Mammary microvascular endothelial cell (primary cell): ENCODE measurements at places on chromosomes 3 and 15. TPM values are rescaled to one million over a fixed set of nuclear protein-coding genes. Genes with fewer than 3 reads are reported as not detected.

The ECE2 gene
- total RNA-seq: not detected in 2 replicates

The FGF7 gene
- total RNA-seq: under 0.01 TPM in 1 of 2 replicates, not detected in the other

The GP9 gene
- total RNA-seq: 0.53 TPM in 1 of 2 replicates, not detected in the other

The ADIPOQ gene
- total RNA-seq: not detected in 2 replicates

The INKA1 gene
- total RNA-seq: 12.7 and 17.6 TPM in 2 replicates

The LOXL1 gene
- 1.4 and 2.5 TPM in 2 replicates for total RNA-seq

The MRAS gene
- 3.5 and 4.7 TPM in 2 replicates for total RNA-seq

The CCDC50 gene
- 150 and 164 TPM in 2 replicates for total RNA-seq

The FSD2 gene
- total RNA-seq: not detected in 2 replicates

The IL5RA gene
- not detected in 2 replicates for total RNA-seq

The KCNMB2 gene
- total RNA-seq: not detected in 2 replicates

The ADAMTSL3 gene
- 0.80 and 0.89 TPM in 2 replicates for total RNA-seq

The FILIP1L gene
- 26.1 and 39.2 TPM in 2 replicates for total RNA-seq

The KIF15 gene
- total RNA-seq: 10.7 and 13.8 TPM in 2 replicates

The RFT1 gene
- 26.6 and 35.8 TPM in 2 replicates for total RNA-seq

The ITIH1 gene
- not detected in 2 replicates for total RNA-seq

The MON1A gene
- 23.2 and 27.2 TPM in 2 replicates for total RNA-seq

The IL12A gene
- total RNA-seq: 2.3 and 6.7 TPM in 2 replicates

The LRTM1 gene
- total RNA-seq: not detected in 2 replicates

The CAV3 gene
- not detected in 2 replicates for total RNA-seq

The PLOD2 gene
- 78.6 and 79.3 TPM in 2 replicates for total RNA-seq

The MUC20 gene
- not detected in 2 replicates for total RNA-seq

The ZNF660 gene
- 0.33 and 0.49 TPM in 2 replicates for total RNA-seq

The SEMA3F gene
- 160 and 166 TPM in 2 replicates for total RNA-seq

The MINAR1 gene
- total RNA-seq: 0.07 and 0.10 TPM in 2 replicates

The CYP1A2 gene
- total RNA-seq: not detected in 2 replicates
